ENCODE measurements at places on chromosomes 2 and 18. TPM values are rescaled to one million over a fixed set of nuclear protein-coding genes. Genes with fewer than 3 reads are reported as not detected.

Gene UPP2
- polyA plus RNA-seq: not detected

GRCh38 chr2:33246432-33246831 is 230.0 kb upstream of the RASGRP3 start:
- no peaks in the 10 kb centered on the region for H3K27me3 ChIP-seq
- H3K4me3 ChIP-seq: no peak overlapping the region
- no peak overlapping the region for H3K27ac ChIP-seq
- no peak for DNase-seq

Gene CXCR1
- polyA plus RNA-seq: 0.39 TPM

GRCh38 chr2:39805936-39806608 is 27.0 kb upstream of the THUMPD2 start:
- H3K36me3 ChIP-seq: peaks cover 4% of the 10 kb centered on the region
- H3K4me1 ChIP-seq: no peaks in the 10 kb centered on the region
- no peaks in the 10 kb centered on the region for H3K27me3 ChIP-seq
- no peak for DNase-seq
- H3K27ac ChIP-seq: no peak overlapping the region

Gene VSNL1
- polyA plus RNA-seq: not detected

DNA sequence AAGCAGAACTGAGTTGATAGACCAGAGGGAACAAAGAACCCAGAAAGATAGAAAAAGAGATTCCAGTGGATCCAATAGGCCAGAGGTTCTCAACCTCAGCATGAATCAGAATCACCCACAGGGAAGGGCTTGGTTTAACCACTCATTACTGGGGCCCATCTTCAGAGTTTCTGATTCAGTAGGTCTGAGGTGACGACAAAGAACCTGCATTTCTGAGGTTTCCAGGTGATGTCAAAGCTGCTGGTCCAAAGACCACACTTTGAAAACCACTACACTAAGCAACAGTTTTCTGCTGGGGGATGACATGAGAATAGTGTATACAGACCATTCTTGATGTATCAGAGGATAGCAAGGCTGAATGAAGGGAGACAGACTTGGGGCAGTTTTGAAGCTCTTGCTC is 296.9 kb upstream of the STON1 start:
- peaks cover 12% of the 10 kb centered on the region for H3K4me1 ChIP-seq

Gene BBS5
- 1.4 TPM for polyA plus RNA-seq

Gene RUFY4
- polyA plus RNA-seq: not detected

- H3K4me1 ChIP-seq: peaks cover 36% of the 10 kb centered on the region
- DNase-seq: peak; percentile 44
- H3K36me3 ChIP-seq: no peaks in the 10 kb centered on the region
- H3K27ac ChIP-seq: peak overlapping the region; percentile 95
- H3K4me3 ChIP-seq: peak overlapping the region; percentile 41
Measured at GRCh38 chr18:13376841-13377351, 158.3 kb downstream of the LDLRAD4 start.

- no peaks in the 10 kb centered on the region for H3K36me3 ChIP-seq
- H3K27me3 ChIP-seq: peaks cover 5% of the 10 kb centered on the region
- no peak overlapping the region for H3K27ac ChIP-seq
- no peak overlapping the region for H3K4me3 ChIP-seq
Measured at GRCh38 chr2:204705243-204705932, 160.1 kb downstream of the PARD3B start.

DNA sequence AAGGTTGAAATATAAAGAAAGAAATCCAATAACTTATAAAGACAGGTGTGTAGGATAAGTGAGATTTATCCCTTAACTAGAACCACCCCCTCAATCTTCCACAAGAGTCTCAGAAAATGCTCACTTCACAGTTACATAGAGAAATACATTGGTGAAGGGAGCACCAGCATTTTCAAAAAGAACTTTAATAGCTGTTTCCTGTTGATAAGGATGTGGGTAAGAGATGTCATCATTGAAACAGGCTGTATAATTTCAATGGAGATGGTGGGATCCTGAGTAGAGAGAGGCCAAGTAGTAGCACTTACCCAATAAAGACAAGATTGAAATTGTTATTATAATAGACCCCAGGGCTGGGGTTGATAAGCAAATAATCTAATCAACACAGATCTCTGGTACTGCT is 162.2 kb upstream of the TACR1 start:
- H3K27ac ChIP-seq: no peak overlapping the region
- DNase-seq: no peak
- peaks cover 56% of the 10 kb centered on the region for H3K36me3 ChIP-seq
- no peaks in the 10 kb centered on the region for H3K4me1 ChIP-seq

DNA sequence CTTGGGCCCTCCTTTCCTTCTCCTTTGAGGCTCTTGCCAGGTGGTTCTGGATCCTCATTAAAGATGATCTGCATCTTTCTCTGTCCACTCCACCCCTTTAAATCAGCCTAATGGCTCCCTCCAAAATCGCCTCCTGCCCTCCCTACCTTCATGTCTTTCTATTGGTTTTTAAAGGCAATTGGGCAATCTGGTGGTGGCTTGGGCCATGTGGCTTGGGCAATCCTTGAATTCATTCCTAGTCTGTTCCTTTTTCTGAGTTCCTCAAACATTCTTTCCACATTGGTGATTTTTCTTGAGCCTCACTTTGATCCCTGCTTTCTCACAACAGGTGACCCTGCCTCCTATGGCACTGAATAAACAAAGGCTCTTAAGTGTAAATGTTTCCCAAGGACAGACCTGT is 266.2 kb upstream of the REV1 start:
- no peak overlapping the region for H3K27ac ChIP-seq
- H3K27me3 ChIP-seq: no peaks in the 10 kb centered on the region
- H3K4me1 ChIP-seq: peaks cover 1% of the 10 kb centered on the region
- no peak overlapping the region for H3K4me3 ChIP-seq

DNA sequence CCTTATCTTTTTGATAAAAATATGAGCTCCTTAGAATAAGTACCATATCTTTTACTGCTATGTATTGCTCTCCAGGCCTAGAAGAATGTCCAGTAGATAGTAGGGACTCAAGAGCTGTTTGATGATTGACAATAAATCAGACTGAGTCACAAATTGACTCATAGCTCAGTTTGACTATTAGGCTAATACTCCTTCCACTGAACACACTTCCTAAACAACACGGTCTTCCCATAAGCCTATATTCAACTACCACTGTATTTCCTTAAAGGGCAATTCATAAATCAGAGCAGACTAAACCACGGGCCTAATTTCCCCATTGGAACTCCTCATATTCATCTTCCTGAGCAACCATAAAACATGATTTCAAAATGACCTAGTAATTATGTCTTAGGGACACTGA is 258.5 kb downstream of the ALK start:
- no peaks in the 10 kb centered on the region for H3K27me3 ChIP-seq
- no peak overlapping the region for H3K27ac ChIP-seq
- no peaks in the 10 kb centered on the region for H3K36me3 ChIP-seq
- no peak overlapping the region for H3K4me3 ChIP-seq
- no peaks in the 10 kb centered on the region for H3K4me1 ChIP-seq

Gene ANKRD36B
- 8.1 TPM for polyA plus RNA-seq

DNA sequence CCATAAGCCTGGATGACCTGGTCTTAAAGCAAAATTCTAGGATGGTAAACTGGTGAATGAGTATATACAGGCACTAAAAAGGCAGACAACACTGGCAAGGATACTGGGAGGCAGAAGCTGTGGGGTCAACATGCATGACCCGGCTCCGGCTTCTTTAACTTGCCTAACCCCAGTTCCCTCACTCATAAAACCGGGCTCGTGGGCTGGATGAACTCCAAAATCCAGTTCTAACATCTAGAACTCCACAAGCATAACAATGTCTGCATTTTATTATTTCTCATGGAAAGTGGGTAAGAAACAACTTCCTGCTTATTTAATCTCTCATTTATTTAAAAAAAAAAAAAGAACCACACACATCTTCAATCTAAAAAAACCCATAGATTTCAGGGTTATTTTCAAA is 57.3 kb downstream of the FARSB start:
- no peaks in the 10 kb centered on the region for H3K27me3 ChIP-seq
- DNase-seq: no peak
- peaks cover 3% of the 10 kb centered on the region for H3K4me1 ChIP-seq
- peaks cover 15% of the 10 kb centered on the region for H3K36me3 ChIP-seq
- H3K27ac ChIP-seq: peak overlapping the region; percentile 70
- no peak overlapping the region for H3K4me3 ChIP-seq

DNA sequence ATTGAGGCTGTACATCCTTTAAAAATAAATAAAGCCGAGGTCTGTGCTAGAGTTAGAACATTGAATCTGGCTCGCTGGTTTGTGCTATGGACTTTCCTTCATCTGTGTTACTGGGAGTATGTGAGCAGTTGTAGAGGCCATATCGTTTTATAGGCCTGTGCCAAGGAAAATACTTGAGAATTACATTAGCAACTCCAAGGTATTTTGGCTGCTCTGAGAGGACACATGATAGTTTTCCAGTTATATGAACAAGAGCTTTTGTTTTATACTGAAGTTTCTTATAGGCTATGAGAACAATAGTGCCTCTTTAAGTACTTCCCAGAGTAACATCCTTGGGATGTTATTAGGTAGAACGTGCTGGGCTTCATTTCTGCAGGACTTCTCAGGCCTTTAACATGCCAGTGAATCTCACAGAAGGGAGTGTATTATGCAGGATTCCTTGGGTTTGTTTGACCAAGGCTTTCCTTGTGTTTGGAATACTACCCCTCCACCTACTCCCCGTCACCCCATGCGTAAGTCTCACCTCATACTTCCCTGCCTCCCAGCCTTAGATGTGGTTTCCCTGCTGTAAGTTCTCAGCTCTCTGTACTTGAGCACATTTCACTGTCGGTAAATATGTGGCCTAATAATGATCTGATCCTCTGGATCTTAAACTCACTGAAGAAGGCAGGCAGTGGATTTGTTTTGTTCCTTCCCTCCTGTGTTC is 21.0 kb downstream of the TCF7L1 start:
- no peaks in the 10 kb centered on the region for H3K4me1 ChIP-seq
- H3K27ac ChIP-seq: no peak overlapping the region
- no peaks in the 10 kb centered on the region for H3K36me3 ChIP-seq
- no peak for DNase-seq
- no peak overlapping the region for H3K4me3 ChIP-seq

- H3K4me3 ChIP-seq: no peak overlapping the region
- no peak for DNase-seq
- H3K36me3 ChIP-seq: peaks cover 24% of the 10 kb centered on the region
- H3K27ac ChIP-seq: no peak overlapping the region
Measured at GRCh38 chr2:8675543-8675942, 6.3 kb upstream of the ID2 start.

Gene SAG
- not detected for polyA plus RNA-seq

Gene BMP10
- not detected for polyA plus RNA-seq

DNA sequence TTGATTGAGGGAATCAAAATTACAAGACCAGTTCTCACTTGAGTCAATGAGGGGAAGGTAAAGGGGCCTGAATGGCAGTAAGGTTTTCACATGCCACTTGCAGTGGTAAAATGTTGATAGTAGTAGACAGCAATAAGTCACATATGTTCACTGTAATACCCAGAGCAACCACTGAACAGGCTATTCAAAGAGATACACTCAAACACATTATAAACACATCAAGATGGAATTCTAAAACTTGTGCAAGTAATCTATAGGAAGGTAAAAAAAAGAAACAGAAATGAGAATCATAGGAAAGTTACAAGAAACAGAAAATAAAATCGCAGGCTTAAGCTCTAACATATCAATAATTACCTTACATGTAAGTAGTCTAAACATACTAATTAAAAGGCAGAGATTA is 86.6 kb upstream of the AFF3 start:
- no peak for DNase-seq
- H3K4me1 ChIP-seq: peaks cover 3% of the 10 kb centered on the region
- peaks cover 9% of the 10 kb centered on the region for H3K27me3 ChIP-seq

GRCh38 chr18:61541673-61542072 is 208.4 kb downstream of the CDH20 start:
- H3K27me3 ChIP-seq: peaks cover 4% of the 10 kb centered on the region
- no peak overlapping the region for H3K4me3 ChIP-seq
- H3K4me1 ChIP-seq: no peaks in the 10 kb centered on the region
- H3K36me3 ChIP-seq: no peaks in the 10 kb centered on the region

Gene FAM110C
- not detected for polyA plus RNA-seq

DNA sequence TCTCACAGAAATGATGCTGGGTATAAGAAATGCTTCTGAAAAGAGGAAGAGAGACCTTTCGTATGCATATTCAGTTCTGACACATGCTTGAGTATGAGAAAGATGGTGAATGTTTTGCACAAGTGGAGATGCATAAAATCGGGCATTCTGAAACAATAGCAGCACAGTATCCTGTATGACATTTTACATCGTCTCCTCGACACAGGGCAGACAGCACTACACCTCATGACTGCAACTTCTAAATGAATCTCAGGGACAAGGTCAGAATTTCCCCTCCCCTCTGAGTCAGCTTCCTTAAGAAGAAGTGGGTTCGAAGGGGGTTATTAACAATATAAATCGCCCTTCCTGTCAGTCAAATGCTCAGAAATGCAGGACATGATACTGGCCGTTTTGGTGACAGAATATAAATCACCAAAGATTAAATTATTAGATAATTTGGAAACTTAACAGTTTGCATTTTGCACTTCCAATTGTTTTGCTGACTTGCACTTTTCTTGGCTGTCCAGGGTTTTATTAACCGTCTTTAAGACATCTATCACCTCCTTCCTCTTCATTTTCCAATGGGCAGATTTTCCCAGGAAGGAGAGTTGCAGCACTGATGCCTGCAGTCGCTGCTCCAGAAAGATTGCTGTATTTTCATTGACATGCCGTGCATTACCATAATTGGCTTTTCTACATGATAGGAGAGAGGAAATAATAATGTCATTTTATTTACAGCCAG is 57.2 kb downstream of the TSHZ1 start:
- H3K4me1 ChIP-seq: peaks cover 75% of the 10 kb centered on the region
- peaks cover 5% of the 10 kb centered on the region for H3K36me3 ChIP-seq
- no peak for DNase-seq
